HepG2 (cell line): ENCODE measurements at places on chromosomes 11 and 22.

- no peak overlapping the region for H3K27ac ChIP-seq
- H3K36me3 ChIP-seq: no peaks in the 10 kb centered on the region
- DNase-seq: no peak
- peaks cover 47% of the 10 kb centered on the region for H3K4me1 ChIP-seq
- no peaks in the 10 kb centered on the region; the same call in 1 of the 2 replicates for H3K27me3 ChIP-seq
Observed at GRCh38 chr22:24731761-24732160, 42.8 kb downstream of the PIWIL3 start.

- H3K27ac ChIP-seq: no peak overlapping the region
- H3K36me3 ChIP-seq: no peaks in the 10 kb centered on the region
- DNase-seq: no peak
Observed at GRCh38 chr11:104091281-104092096, 55.0 kb downstream of the DDI1 start.

DNA sequence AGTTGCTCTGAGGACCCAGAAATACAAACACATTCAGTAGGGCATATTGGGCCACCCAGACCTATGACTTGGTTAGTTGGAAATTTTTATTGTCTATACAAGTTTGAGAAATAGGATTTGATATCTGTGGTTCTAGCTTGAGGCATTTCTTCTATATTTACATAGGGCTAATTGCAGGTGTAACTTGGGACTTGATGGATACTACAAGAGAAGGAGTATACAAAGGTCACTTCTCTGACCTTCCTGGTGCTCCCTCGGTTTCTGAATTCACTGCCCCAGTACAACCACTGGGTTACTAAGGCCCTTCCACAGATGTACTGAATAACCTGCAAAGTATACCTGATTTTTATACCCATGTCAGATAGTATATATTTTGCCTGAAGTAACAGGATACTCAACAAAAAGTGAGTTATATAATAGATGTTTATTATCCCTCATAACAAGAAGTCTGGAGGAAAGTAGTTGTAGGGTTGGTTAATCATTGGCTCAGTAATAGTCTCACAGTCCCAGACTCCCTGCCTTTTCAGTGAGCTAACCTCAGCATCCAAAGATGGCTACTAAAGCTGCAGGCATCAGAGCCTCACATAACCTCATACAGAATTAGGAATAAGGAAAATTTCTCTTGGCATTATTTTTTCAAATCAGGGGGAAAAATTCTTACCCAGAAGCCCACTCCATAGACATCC is 8.8 kb upstream of the PGR start:
- H3K4me3 ChIP-seq: no peak overlapping the region
- H3K27ac ChIP-seq: no peak overlapping the region
- H3K4me1 ChIP-seq: no peaks in the 10 kb centered on the region
- no peaks in the 10 kb centered on the region for H3K36me3 ChIP-seq
- no peaks in the 10 kb centered on the region for H3K27me3 ChIP-seq
- DNase-seq: no peak

- H3K27me3 ChIP-seq: no peaks in the 10 kb centered on the region
- H3K27ac ChIP-seq: no peak overlapping the region
- no peak overlapping the region for H3K4me3 ChIP-seq
- DNase-seq: no peak
Observed at GRCh38 chr11:60208146-60208895, 25.4 kb upstream of the MS4A6A start.

DNA sequence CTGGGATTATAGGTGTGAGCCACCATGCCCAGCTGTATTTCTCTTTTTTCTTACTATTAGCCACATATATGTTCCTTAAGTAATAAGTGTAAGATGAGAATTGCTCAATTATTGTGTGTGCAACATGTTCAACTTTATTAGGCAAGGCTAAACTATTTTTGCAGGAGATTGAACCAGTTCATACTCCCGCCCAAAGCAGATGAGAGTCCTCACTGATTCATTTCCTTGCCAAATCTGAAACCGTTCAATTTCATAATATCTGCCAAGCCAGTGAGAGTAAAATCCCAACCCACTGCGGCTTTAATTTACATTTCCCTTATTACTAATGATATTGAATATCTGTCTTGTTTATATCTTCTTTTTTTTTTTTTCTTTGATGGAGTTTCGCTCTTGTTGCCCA is 48.4 kb downstream of the KCNJ4 start:
- H3K4me1 ChIP-seq: peaks cover 22% of the 10 kb centered on the region
- DNase-seq: no peak
- no peaks in the 10 kb centered on the region for H3K36me3 ChIP-seq
- no peak overlapping the region for H3K4me3 ChIP-seq
- H3K27me3 ChIP-seq: no peaks in the 10 kb centered on the region

DNA sequence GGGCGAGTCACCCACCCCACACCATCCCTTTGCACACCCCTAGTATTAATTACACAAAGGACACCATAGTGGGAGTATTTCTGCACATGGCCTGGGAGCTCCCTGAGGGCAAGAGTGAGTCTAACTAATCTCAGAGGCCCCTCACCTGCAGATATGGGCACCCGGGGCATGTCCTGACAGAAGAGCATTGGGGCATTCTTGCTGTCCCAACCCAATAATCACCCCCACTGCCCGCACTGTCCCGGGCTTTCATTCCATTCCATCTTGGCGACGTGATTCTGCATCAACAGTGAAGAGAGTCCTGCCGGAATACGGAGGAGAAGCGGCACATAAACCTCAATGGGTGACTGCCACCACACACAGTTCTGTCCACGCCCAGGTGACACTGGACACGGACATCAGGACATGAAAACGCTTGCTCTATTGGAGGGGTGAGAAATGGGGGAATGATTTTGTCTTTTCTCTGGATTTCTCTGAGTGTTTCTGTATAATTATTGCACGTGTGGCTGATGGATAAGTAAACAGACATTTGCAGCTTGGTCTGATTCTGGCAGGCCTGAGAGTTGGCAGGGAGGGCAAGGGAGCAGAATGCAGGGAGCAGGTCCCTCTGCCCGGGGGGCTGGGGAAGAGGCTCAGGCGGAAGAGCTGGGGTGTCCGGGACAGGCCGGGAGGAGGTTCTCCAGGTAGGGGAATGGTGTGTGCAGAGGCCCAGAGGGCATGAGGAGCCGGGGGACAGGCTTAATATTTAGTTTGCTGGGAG is 38.2 kb downstream of the SCUBE1 start:
- H3K4me1 ChIP-seq: no peaks in the 10 kb centered on the region
- peaks cover 20% of the 10 kb centered on the region for H3K27me3 ChIP-seq
- no peak overlapping the region for H3K27ac ChIP-seq
- no peak for DNase-seq
- no peak overlapping the region for H3K4me3 ChIP-seq

- H3K36me3 ChIP-seq: no peaks in the 10 kb centered on the region
- no peaks in the 10 kb centered on the region for H3K4me1 ChIP-seq
- no peak overlapping the region for H3K27ac ChIP-seq
- DNase-seq: no peak
- H3K27me3 ChIP-seq: peaks cover 19% of the 10 kb centered on the region; the same call in 2 of the 3 replicates
Observed at GRCh38 chr11:78694152-78694551, 119.5 kb upstream of the NARS2 start.

- no peaks in the 10 kb centered on the region for H3K4me1 ChIP-seq
- no peak overlapping the region for H3K27ac ChIP-seq
- H3K27me3 ChIP-seq: peaks cover 2% of the 10 kb centered on the region; the same call in 1 of the 2 replicates
- no peak for DNase-seq
- no peaks in the 10 kb centered on the region for H3K36me3 ChIP-seq
Observed at GRCh38 chr11:57263351-57263750, 26.3 kb upstream of the APLNR start.

- H3K36me3 ChIP-seq: no peaks in the 10 kb centered on the region
- no peaks in the 10 kb centered on the region for H3K27me3 ChIP-seq
- H3K27ac ChIP-seq: no peak overlapping the region
- H3K4me1 ChIP-seq: no peaks in the 10 kb centered on the region
- no peak overlapping the region for H3K4me3 ChIP-seq
Observed at GRCh38 chr11:35126879-35127581, 11.9 kb upstream of the CD44 start.
